ENCODE measurements at places on chromosomes 2 and 18.

DNA sequence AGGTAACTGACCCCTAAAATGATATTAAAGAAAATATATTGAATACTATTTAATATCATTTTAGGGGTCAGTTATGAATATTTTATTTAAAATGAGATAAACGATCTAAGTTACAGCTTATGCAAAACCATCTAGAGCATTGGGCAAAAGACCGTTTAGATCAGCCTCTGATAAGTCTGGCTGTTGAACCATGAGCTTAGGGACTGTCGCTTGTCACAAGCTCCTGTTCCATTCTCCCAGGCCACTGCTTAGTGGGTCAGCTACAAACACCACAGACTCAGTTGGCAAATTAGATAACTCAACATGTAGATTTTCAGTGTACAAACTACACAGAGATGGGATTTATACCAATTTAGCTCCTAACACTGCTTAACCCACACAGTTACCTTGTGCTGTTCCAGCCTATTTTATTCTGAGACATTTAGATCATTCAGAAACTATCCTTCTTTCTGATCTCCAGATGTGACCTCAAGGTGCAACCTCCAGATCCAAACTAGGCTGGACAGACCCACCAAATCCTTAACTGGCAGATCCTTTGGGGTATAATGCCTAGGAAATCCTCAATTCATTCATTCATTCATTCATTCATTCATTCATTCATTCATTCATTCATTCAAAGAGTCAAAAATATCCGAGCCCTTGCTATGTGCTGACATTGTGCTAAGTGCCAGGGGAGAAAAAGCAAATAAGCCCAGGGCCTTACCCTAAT, 82.8 kb downstream of the HRH4 start:
- no peak for DNase-seq

DNA sequence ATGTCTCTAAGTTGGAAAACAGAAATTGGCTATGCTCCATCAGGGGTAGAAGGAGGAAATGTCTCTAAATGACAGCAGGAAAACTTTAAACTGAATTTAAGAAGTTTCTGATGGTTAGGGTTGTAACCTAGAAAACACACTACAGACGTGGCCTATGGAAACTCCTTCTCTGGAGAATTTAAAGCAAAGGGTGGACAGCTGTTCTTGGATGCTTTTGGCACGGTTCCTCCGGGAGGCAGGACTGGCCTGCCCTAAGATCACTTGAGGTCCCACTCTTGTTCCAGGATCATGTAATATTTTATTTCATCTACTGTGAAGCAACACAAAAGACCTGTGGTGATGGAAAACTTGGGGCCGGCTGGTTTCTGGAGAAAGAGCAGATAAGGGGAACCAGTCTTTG, 77.0 kb downstream of the NRP2 start:
- no peak for DNase-seq

- no peak for DNase-seq
Measured at GRCh38 chr18:6249170-6249569, 165.5 kb downstream of the L3MBTL4 start.

GRCh38 chr18:28185121-28185520, 8.2 kb upstream of the CDH2 start:
- DNase-seq: no peak

GRCh38 chr2:65402780-65403528, 29.4 kb downstream of the SPRED2 start:
- DNase-seq: no peak

GRCh38 chr2:10493634-10494281, 45.6 kb upstream of the ODC1 start:
- peak; percentile 58 for DNase-seq

Data from Jurkat, Clone E6-1 (cell line).